ENCODE measurements at places on chromosomes 4 and X.

- no peak for DNase-seq
These were observed 127.6 kb upstream of the ETNPPL start for GRCh38 chr4:108890484-108890881.

DNA sequence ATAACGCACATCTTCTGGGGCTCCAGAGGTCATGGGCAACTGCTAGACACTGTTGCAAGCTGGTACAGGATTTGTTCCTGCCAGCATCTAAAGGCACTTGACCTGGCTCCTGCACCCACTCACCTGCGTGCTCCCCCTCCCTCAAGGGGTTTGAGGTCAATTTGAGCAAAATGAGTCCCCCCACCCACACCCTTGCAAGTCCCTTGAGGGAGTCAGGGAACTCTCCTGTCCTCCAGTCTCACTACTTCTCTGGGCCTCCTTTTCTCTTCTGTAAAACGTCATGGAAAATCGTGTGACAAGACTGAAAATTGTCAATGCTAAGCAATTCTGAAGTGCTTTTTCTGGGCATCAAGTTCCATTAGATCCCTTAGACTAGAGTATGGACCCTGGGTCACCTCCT, 39.9 kb upstream of the PGK1 start:
- no peak for DNase-seq

DNA sequence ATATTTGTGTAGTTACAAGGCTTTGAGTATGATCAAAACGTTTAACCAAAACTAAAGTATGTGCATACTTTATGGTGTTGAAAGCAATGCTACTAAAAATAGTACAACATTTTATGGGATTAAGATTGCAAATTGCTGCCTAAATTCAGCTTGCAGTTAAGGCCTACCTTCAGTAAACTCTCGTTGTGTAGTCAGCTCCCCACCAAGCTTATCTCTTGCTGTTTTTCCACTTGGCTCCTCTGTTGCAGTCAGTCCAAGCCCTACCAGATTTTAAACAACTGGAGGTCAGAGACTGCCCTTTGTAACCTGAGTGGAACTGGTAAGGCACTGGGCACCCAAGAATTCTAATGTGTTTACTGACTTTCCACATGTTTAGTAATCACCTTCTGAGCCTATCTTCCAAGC, 25.7 kb downstream of the AFF1 start:
- DNase-seq = no peak

DNA sequence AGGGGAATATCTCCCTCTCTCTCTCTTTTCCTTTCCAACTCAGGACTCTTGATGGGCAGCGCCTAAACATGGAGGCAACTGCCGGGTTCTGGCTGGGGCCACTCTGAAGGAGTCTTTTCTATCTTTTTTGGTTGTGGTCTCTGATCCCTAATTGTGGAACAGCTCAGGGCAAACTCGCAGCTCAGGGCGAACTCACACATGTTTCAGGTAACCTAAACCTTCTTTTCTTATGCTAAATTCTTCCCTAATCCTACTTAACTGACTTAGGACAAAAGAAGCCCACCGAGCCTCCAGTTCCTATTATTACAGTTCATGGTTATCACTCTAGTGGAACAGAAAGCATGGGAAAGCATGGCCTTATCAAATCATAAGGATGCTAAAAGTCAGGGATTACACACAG, 21.3 kb downstream of the ETDA start:
- no peak for DNase-seq

DNA sequence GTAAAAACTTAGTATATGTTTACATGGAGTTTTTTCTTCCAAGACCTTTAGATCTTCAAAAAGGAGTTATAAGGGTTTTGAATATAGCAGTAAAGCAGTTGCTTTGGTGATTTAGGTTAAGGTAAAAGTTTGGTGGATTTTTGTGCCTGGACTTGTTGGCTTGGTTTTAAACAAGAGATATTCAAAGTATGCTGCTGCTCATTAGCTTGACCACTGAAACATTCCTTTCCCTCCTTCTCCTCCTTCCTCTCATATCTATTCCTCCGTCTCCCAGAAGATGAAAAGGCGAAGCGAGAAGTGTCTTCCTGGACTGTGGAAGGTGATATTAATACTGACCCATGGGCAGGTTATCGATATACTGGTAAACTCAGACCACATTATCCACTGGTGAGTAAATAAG, 38.4 kb downstream of the METAP1 start:
- no peak for DNase-seq

DNA sequence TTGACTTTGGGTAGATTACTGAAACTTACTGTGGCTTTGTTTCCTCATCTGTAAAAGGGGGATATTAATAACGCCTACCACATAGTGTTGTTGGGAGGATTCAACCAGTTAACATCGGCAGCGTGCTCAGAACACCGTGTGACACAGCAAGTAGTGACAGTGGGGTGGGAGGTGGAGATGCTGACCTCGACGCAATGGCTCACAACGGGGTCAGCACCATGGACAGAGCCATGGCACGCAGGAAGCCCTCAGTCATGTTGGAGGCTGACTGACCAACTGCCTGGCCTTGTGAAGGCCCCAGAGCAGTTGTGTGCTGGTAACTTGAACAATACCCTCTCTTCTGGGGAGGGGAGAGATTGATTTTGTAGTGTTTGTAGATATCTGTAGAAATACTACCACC, 93.2 kb downstream of the WFS1 start:
- peak; percentile 6 for DNase-seq

DNA sequence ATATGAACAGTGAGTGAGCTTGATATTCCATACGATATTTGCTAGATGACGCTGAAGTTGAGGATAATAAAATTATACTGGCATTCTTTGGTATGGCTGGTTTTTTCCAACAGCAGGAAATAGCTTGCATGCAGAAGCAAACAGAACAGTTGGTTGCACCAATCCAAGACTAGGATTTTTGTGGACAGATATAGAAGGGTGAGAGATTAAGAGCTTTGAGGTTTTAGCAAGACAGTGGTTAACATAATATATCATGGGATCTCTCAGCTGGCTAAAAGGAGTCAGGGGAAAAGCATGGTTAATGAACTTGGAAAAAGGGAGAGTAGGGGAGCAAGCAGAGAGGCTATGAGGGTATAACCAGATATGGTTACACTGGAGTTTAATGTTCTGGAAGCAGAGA, 127.9 kb downstream of the DHX15 start:
- no peak for DNase-seq

DNA sequence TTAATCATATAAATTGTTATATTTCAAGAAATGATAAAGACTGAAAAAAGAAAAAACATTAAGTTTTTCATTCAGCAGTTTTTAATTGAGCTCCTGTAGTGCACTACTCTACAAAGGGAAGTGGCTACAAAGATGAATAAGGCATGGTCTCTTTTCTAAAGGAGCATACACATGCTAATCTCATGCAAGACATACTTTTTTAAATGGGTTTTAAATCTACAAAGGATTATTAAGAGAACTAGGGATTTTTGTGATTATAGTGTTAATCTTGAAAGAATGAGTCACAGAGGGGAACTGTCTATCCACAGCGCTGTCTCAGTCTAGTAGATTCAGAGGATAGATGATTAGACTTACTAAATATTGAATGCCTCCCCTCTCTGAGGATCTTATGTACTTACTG, 1722.2 kb downstream of the RPA4 start:
- DNase-seq = no peak

- no peak for DNase-seq
These were observed 175.4 kb upstream of the FRG1 start for GRCh38 chr4:189765301-189765700.

GRCh38 chrX:96729053-96729452, 44.4 kb downstream of the DIAPH2 start:
- DNase-seq = no peak

DNA sequence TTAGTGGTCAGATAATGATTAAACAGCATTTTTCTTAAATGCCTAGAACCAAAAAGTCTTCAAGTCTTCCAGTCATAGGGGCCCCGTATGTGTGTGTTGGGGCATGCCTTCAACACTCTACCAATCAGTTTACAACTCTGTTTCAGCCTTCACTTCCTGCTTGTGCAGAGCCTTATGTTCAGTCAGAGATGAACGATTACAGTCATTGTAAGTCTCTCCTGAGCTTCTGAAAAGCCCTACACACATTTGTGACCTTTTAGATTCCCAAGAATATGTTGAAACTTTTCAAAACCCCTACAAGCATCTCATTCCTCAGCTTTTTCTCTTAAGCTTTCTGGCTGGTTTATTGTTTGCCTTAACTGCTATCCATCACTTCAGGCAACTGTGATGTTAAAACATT, 591.2 kb downstream of the ZNF674 start:
- DNase-seq = no peak

DNA sequence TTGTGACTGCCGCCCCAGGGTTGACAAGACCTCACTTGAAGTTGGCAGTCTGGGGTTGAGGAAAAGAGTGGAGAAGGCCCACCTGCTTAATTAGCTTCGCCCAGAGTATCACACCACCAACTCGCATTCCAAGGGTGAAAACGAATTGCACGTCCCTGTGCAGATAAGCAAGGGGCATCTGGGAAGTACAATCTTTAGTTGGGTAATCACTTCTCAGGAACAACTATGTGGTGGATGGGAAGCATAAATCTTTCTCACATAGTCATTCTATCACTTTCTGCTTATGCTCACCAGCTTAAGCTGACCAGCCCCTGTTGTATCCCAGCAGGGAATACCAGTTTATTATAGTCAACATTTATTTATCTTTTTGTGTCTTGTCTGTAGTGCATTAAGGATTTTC, 14.3 kb downstream of the SPCS3 start:
- no peak for DNase-seq

DNA sequence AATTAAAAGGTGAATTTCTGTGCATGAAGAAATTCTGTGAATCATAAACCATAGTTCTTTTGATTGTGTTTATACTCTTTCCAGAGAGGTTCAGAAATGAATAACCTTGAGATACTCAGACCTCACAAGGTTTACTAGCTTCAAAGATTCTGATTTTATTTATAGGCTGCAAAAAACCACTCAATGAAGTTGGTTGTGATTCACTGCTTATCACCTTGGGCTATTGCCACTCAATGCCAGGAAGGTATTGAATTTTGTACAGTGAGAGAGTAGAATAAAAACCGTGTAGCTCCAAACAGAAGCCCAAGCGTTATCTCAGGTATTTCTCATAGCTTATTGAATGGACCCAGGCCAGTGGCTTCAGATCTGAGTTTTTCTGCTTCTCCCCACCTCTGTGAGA, 118.7 kb downstream of the FHIP1A start:
- DNase-seq = no peak

DNA sequence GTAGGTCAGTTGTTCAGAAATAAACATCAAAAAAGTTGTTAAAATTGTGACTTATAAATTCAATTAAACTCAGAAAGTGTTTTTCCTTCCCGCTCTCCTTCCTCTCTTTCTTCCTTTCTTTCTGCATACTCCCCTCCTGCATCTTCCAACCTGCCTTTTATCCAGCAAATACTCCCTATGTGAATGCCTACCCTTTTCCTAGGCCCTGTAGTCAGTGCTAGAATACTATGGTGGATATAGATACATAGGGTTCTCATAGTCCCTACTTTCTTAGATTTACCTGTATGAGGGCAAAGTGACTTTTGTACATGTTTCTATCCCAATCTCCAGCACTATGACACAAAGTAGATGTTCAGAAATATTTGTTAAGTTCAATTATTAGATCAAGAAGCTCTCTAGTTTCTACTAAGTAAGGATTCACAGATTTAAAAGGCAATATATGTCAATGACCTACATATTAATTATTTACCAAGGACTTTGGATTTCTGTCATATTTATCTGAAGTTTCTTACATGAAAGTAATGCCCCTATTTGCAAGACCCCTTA, 732 bp downstream of the SULT1E1 start:
- DNase-seq = no peak

DNA sequence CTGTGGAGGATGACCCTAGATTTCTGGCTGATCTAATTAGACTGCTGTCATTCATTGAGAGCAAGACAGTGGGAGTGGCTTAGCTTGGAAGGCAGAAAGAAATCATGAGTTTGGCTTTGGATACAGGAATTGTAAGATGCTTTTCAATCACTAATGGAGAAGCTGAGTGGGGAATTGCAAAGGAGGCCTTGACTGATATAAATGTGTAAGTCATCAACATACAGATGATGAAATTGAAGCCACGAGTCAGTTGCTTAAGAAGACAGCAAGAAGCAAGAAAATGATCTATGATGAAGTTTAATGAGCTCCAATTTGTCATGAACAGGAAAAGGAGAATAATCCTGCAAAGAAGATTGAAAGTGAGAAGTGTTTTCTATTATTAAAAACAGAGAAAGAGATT, 136.7 kb upstream of the C1QTNF7 start:
- no peak for DNase-seq

DNA sequence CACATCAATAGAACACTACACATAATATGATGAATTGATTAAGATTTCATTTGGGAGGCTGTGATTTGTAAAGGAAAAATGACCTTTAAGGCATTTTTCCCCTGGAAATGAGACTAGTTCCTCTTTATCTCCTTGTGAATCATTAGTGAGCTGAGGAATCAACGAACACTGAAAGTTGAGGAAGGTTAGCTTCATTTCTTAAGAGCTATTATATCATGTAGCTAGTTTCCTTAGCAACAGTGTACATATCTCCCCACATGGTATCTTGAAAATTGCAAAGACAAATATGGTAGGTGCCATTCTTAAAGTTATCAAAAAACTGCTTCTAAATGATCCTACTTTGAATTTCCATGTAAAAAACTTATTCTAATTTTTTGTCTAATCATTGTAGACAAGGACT, 127.5 kb upstream of the NRK start:
- no peak for DNase-seq

DNA sequence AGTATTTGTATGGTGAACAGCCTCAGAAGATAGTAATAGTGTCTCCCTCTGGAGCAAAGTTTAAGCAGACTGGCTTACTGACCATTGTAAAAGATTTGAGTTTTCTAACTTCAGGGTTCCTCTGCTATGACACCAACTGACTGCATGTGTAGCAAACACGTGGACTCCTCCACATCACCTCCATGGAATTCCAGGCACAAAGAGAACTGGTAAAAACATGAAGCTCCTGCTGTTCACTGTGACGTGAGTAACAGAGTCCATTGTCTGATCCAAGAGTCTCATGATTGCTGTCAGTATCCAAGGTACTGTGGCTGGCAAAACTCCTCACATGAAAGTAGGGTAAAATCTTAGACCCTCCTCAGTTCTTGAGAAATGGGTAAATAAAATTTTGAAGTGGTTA, 107.6 kb upstream of the FAM9B start:
- no peak for DNase-seq

GRCh38 chrX:67543818-67544217, at the start of gene AR:
Gene AR, plus strand, starts transcription at chrX:67544021. Its CDS starts 1,126 bp downstream, at chrX:67545147.
- no peak for DNase-seq

DNA sequence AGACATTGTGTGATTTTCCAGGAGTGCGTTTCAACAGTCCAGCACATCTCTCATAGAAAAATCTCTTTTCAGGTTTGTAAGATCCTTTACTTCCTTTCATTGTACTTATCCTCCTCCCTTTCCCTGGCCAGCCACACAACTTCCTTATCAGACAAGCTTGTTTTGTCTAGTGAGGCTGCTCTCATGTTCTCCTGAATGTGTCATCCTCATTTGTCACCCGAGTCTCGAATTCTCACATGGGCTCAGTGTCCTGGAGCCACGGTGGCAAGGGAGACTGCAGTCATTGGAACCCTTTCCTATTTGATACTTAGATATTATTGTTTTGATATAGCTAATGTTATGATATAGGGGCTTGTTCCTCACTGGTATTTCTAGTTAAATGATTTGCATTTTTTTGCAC, 16.9 kb downstream of the SYNPO2 start:
- no peak for DNase-seq

- DNase-seq = no peak
These were observed 166.1 kb downstream of the CCSER1 start for GRCh38 chr4:90293320-90293719.
